Smooth muscle cell of trachea (primary cell): ENCODE measurements at places on chromosomes 5 and 9. TPM values are rescaled to one million over a fixed set of nuclear protein-coding genes. Genes with fewer than 3 reads are reported as not detected.

Gene ATP6V0E1
- 190 and 350 TPM in 2 replicates for total RNA-seq

Gene GGTA1
- total RNA-seq, result not detected in 2 replicates

Gene GFI1B
- 0.17 TPM in 1 of 2 replicates, not detected in the other for total RNA-seq

Gene NCS1
- 32.9 and 76.4 TPM in 2 replicates for total RNA-seq

Gene SLIT3
- 4.1 and 15.9 TPM in 2 replicates for total RNA-seq

Gene PCDHGC4
- total RNA-seq, result 4.5 and 6.0 TPM in 2 replicates

Gene TICAM2
- 7.6 and 11.8 TPM in 2 replicates for total RNA-seq

Gene IFNA1
- total RNA-seq, result not detected in 2 replicates

Gene CDX1
- 0.15 and 0.17 TPM in 2 replicates for total RNA-seq

Gene FAM120A
- total RNA-seq, result 115 and 153 TPM in 2 replicates

Gene CCDC183
- total RNA-seq, result 0.15 and 0.33 TPM in 2 replicates

Gene FEM1C
- 31.3 and 44.2 TPM in 2 replicates for total RNA-seq

Gene UTP15
- total RNA-seq, result 15.9 and 23.9 TPM in 2 replicates

Gene GPR21
- 0.17 and 1.0 TPM in 2 replicates for total RNA-seq

Gene FCN2
- not detected in 2 replicates for total RNA-seq
